Fibroblast of villous mesenchyme (primary cell): ENCODE measurements at places on chromosomes 6 and 20. TPM values are rescaled to one million over a fixed set of nuclear protein-coding genes. Genes with fewer than 3 reads are reported as not detected.
A peak's percentile ranks its signal among the peaks of the same experiment; 100 is the strongest.

The GHRH gene
- total RNA-seq: not detected in 2 replicates

The CGA gene
- total RNA-seq: 0.32 TPM in 1 of 2 replicates, not detected in the other

The CCN5 gene
- 0.32 and 1.7 TPM in 2 replicates for total RNA-seq

The PRL gene
- not detected in 2 replicates for total RNA-seq

The PRSS35 gene
- total RNA-seq: 5.2 and 15.1 TPM in 2 replicates

The MICA gene
- 45.3 and 54.8 TPM in 2 replicates for total RNA-seq

The FGD2 gene
- not detected in 2 replicates for total RNA-seq

DNA sequence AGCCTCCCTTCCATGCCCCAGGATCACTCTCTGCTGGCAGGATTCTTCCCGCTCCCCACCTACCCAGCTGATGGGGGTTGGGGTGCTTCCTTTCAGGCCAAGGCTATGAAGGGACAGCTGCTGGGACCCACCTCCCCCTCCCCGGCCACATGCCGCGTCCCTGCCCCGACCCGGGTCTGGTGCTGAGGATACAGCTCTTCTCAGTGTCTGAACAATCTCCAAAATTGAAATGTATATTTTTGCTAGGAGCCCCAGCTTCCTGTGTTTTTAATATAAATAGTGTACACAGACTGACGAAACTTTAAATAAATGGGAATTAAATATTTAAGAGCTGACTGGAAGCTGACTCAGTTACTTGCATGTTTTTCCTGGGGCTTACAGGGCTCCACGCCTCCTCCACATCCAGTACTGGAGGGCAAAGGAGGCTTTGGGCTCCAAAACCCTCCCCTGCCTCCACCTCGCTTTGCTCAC is 24.3 kb upstream of the FANCE start:
- peak; percentile 50 for DNase-seq

DNA sequence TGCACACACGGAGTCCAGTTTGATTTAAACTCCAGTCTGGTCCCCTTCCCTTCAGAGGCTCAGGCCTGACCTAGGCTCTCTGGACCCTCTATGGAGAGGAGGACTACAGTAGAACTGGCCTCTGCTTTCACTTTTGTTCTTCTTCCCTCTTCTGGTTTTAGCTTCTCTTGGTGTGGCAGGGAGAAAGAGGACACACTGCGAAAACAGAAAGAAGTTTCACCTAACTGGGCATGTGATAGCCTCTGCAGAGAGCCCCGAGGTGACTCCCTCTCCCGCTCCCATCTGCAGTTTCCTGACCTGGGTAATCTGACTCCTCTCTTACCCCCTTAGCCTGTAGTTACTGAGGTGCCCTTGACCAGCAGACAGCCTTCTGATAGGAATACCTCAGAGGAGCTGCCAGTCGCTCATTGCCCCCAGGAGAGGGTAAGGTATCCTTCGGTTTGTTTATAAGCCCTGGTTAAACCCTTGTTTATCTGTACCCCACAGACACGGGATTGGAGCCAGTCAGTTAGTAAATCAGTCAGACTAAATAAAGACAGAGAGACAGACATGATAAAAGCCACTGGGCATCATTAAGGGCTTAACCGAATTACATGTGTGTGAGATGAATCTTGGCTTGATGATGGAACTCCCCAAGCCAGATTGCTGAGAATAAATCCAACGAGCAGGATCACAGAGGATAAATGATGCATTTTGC is 12.0 kb upstream of the DTNBP1 start:
- DNase-seq: no peak

- no peak for DNase-seq
Observed at GRCh38 chr20:9061434-9061833, 7.5 kb upstream of the PLCB4 start.

DNA sequence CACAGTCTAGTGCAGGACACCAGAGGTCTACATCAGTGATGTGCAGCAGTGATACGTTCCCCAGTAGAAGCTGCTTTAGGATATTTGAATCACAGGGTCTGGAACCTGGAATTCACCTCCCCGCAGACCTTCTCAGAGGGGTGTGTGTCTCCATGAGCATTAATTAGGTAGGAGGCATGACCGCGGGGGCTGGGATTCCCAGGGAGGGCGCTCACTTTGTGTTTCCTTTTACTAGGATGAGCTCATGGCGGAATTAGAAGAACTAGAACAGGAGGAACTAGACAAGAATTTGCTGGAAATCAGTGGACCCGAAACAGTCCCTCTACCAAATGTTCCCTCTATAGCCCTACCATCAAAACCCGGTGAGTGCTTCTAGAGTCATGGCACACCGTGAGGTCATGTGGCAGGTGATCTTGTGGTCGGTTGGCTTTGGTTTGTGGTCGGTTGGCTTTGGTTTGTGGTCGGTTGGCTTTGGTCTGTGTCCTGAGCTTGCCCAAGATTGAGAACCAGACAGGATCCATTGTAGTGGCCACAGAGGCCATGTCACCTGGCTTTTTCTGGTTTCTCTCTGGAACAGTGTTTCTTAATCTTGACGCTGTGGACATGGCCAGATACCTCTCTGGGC is 40.8 kb downstream of the CHMP4B start:
- no peak for DNase-seq

GRCh38 chr20:60117065-60117464 is 158.8 kb downstream of the CDH26 start:
- peak; percentile 38 for DNase-seq

DNA sequence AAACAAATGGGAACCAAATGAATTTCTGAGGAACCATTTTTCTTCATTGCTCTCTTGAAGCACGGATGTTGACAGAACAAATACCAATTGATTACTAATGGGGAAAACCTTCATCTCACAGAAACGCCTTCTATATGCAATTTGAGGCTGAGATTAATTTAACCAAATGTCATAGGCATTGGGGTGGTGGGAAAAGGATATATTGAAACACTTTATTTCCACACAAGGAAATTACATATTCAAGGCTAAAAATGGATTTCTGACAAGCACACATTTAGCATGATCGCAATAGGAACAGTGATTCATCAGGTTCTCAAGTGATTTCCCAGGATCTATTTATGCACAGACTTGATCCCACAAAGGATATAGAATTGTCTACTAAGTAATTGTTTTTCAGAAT is 88.9 kb downstream of the COL12A1 start:
- DNase-seq: no peak

DNA sequence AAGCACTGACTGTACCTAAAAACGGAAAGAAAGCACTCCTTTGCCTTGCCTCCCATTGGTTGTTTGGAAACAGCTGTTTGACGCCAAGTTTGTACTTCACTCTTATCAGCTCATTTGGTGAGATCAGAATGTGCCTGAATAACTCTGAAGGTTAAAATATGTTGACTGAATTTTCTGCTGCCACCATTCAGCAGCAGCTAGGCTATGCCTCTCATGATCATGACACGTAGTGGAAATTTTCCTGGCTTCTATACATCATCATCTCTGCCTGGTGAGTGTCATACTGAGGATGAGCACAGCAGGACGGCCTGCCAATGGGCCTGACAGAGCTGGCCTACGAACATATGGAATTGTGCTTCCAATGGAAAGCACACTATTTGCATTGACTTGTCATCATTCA is 704.9 kb upstream of the CITED2 start:
- peak; percentile 97 for DNase-seq

DNA sequence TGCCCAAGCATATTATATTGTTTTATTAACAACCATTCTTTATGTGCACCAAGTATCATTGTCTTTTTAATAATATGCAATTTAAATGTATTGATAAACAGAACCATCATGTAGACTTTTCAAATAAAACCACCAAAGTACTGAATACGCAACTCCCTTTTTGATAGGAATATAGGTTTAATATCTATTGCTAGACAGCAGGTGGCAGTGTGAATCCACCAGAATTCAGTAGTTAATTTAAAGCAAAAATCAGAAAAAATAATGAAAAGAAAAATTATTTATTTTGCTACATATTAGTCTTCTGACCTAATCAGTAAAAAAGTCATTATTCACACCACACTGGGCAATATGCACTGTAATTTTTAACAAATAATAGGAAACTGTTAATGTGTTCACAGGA is 143.7 kb downstream of the KLHL32 start:
- DNase-seq: peak; percentile 54

DNA sequence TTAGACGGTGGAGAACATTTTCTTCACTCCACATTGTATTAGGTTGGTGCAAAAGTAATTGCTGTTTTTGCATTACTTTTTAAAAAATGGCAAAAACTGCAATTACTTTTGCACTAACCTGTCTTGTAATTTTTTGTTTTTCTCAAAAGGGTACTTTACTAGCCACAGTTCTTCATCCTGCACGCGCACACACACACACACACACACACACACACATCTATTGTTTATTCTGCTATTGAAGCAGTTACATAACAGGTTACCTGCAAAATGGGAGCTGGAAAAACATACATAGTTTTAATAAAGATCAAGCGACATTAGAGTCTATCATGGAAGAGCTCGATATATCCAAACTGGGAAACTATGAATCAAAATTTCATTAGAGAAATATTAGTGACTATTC is 235.2 kb downstream of the SIM1 start:
- no peak for DNase-seq

DNA sequence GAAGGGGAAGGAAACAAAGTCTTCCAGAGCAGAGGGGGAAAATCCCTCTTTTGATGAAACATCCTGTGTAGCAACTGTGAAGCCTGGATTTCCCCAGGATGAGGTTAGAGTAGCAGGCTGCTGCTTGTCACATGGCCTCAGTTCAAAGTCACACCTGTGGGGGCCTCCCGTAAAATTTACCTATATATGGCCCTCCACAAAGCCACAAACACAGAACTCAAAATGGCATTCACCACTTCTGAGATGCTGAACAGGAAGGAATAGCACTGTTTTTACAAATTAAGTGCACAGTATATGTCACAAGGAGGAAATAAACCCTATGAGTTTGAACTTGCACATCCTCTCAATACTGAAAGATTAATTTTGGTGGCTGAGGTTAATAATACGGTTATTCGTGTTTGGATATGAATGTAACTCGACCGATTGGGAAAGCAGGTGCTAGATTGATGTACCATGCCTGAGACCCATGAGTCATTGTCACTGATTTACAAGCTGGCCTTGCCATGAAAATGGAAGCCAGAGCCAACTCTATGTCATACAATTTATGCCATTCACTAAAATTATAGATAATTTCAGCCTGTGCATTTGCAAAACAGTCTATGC is 70.6 kb downstream of the SGK1 start:
- DNase-seq: no peak

DNA sequence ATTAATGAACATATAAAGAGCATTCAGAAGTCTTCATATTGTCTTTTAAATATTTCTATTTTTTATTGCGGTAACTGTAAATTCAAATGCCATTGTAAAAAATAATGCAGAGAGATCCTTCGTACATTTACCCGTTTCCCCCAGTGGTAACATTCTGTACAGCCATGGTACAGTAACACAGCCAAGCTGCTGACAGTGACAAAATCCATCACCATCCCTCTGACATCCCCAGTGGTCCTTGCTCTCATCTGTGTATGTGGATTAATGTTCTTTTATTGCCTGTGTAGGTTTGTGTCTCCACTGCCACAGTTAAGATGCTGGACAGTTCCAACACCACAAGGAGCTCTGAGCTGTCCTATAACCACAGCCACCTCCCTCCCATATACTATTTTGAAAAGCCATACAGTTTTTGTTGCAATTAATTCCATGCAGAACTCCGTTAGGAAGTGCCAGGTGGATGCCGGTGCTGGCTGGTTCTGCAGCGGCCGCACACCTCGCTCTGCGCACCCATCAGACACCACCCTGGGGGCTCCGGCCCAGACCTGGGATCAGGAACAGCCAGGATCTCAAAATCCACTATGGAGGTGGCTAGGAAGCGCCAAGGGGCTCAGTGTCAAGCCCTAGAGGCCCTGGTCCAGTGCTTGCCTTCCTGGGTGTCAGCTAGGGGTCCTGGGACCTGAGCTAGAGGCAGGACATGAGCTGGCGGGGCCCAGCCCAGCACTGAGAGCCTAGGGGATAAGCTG is 93.1 kb upstream of the PMEPA1 start:
- DNase-seq: no peak

GRCh38 chr6:132797951-132798868 is at the start of gene SLC18B1:
Gene SLC18B1, minus strand, starts transcription at chr6:132798637. Its CDS starts 181 bp downstream, at chr6:132798456.
- no peak for DNase-seq

GRCh38 chr6:17200395-17200794 is 80.8 kb upstream of the RBM24 start:
- no peak for DNase-seq

DNA sequence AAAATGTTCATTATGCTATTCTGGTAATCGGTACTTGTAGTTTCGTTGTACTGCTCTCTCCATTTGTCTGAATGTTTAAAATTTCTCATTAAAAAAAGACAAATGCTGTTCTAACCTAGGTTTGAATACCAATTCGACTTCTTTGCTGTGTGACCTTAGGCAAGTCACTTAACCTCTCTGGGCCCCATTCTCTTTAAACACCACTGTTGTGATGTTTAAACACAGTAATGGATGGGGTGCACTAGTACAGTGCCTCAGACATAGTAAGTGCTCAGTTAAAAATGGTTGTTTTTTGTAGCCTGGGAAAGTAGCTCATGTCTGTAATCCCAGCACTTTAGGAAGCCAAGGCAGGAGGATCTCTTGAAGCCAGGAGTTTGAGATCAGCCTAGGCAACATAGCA is 138.5 kb downstream of the MRPL14 start:
- DNase-seq: no peak

GRCh38 chr20:63374504-63374903 is 13.4 kb upstream of the CHRNA4 start:
- no peak for DNase-seq

DNA sequence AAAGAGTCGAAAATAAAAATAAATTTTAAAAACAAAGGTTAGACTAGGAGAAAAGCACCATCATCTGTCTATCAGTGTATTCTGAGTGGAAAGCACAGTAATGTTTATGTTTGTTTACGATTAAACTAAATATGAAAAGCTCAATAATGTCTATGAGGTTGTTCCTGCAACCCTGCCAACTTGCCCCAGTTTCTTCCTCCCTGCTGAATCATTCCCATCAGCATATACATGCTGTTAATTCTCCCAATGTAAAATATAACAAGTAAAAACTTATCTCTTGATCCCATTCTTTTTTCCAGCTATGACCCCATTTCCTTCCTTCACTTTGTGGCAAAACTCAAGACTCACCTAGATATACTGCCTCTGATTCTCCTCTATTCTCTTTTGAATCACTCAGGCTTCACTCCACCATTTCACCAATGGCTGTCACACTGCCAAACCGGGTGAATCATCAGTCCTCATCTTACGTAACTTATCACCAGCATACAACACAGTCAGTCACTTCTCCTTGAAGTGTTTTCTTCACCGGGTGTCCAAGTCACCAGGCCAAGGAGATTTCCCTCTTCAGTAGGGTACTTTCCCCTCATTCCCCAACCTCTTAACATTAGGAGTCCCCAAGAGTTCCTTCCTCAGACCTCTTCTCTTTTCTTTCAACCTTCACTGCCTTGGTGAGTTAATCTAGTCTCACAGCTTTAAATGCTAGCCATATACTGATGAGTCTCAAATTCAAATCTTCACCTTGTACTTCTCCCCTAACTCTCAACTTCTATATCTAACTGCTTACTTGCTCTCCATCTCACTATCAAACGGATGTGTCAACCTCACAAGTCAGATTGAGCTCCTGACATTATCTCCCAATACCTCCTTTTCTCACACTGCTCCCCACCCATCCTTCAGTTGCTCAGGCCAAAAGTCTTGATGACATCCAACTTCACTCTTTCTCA is 6.2 kb downstream of the TMEM242 start:
- peak; percentile 86 for DNase-seq
